GM23338 (cell line): ENCODE measurements at places on chromosomes 4 and X.
A peak's percentile ranks its signal among the peaks of the same experiment; 100 is the strongest.

- DNase-seq: no peak
Observed at GRCh38 chrX:131845201-131845600, 177.9 kb upstream of the STK26 start.

- DNase-seq: peak; percentile 3
Observed at GRCh38 chrX:56763556-56764152, 34.6 kb downstream of the NBDY start.

GRCh38 chrX:45952030-45952429, 593.2 kb downstream of the ZNF674 start:
- DNase-seq: peak; percentile 19

GRCh38 chr4:24768604-24769003, 26.8 kb upstream of the SOD3 start:
- DNase-seq: no peak

- no peak for DNase-seq
Observed at GRCh38 chrX:65195621-65196020, 219.4 kb upstream of the ZC4H2 start.

GRCh38 chr4:5650040-5650439, 58.3 kb downstream of the EVC2 start:
- no peak for DNase-seq

GRCh38 chr4:97517939-97518338, 625.3 kb downstream of the STPG2 start:
- no peak for DNase-seq

GRCh38 chr4:2754848-2755819, 1.0 kb downstream of the TNIP2 start:
- no peak for DNase-seq

- no peak for DNase-seq
Observed at GRCh38 chrX:24479924-24480323, 14.8 kb downstream of the PDK3 start.

GRCh38 chr4:3779509-3779908, 13.3 kb downstream of the ADRA2C start:
- DNase-seq: no peak

DNA sequence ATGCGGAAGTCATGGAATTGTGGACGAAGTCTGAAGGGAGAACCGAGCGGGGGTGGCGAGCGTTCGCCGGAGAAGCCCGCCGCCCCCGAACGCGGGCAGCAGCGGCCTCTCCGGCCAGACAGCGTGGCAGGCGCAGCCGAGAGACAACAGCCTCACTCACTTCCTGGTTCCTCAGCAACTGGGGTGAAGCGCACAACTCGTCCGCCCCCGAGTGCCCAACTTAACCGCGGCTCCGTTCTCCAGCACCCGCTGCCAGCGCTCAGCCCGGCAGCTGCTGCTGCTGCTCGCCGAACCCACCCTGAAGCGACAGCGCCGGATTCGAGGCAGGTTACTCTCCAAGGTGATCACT, 68.0 kb downstream of the NOCT start:
- DNase-seq: peak; percentile 66

- no peak for DNase-seq
Observed at GRCh38 chrX:40385682-40386081, 195.1 kb upstream of the ATP6AP2 start.

- DNase-seq: peak; percentile 76
Observed at GRCh38 chrX:107000013-107000515, at the start of gene MORC4. Gene MORC4 (minus strand): TSS chrX:107000212. CDS start chrX:106999969, 243 bp downstream.

GRCh38 chrX:131826572-131826971, 196.5 kb upstream of the STK26 start:
- no peak for DNase-seq

DNA sequence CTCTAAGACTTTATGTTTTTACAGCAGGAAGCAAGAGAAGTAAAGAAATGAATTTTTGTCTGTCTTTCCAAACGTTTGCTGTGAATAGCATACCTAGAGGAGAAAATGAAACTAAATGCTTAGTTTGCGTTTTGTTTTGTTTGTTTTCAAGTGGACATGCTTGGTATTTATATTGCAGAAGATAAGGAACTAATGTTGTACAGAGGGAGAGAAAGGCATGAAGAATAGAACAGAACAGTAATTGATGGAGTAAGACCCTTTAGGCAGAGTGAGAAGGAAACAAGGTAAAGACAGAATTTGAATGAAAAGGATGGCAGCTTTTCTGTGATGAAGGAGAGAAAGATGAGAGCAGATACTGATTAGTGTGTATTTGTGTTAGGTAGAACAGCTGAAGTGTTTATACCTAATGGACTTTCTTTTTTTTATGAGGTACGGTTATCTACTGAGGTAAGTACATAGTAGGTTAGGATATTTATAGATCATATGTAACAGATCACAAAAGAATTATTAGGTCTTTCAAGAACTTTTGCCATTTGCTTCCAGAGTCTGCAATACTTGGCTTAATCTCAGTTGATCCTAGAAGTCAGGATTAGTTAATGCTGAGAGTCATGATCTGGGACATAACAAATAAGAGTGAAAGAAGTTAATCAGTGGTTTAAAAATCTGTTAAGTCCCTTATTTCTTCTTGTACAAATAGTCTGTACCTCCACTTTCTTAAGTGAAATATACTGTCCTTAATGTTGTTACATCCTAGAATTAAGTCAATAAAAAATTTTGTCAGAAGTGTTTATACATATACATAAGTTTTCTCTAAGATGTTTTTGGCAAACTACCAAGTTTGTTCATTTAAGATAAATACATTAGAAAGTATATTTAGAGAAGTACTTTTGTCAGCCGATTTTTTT, 36.8 kb downstream of the FABP2 start:
- DNase-seq: no peak

- no peak for DNase-seq
Observed at GRCh38 chrX:23826216-23826615, 43.2 kb downstream of the SAT1 start.

- DNase-seq: no peak
Observed at GRCh38 chrX:13276991-13277390, 42.9 kb downstream of the ATXN3L start.

GRCh38 chrX:129006491-129006890, 516.8 kb downstream of the SMARCA1 start:
- no peak for DNase-seq

GRCh38 chr4:150078041-150078578, at the start of gene DCLK2:
Gene DCLK2 (plus strand): TSS chr4:150078445. CDS start chr4:150079028, 583 bp downstream.
- peak; percentile 73 for DNase-seq

DNA sequence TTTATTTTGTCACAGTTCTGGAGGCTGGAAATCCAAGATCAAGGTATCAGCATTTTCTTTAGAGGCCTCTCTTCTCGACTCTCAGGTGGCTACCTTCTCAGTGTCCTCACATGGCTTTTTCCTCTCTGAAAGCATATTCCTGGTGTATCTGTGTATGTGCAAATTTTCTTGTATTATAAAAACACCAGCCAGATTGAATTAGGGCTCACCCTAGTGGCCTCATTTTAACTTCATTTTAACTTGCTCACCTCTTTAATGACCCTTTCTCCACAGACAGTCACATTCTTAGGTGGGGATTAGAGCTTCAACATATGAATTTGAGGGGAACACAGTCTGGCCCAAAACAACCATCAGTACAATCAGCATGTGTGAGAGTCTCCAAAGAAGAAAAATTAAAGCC, 542.4 kb upstream of the FAM241A start:
- peak; percentile 18 for DNase-seq

GRCh38 chrX:1242891-1243402, 25.7 kb upstream of the CSF2RA start:
- DNase-seq: peak; percentile 54

- DNase-seq: no peak
Observed at GRCh38 chr4:35238793-35239192, 1005.5 kb downstream of the ARAP2 start.

DNA sequence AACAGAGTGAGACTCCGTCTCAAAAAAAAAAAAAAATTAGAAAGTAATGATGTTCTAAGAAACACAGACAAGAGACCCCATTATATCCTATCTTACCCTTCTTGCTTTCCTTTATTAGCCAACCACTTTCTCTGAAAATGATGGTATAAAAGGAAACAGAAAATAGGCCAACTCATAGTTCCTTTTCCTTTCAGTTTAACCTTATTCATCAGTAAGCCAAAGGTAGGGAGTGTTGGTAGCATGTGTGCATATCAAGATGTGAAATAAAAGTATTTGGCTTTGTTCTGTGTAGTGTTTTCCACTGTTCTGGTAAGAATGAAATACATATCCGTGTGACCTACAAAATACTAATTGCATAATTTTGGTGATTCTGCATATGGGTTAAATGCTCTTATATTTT, 266.6 kb downstream of the ZNF674 start:
- DNase-seq: no peak

DNA sequence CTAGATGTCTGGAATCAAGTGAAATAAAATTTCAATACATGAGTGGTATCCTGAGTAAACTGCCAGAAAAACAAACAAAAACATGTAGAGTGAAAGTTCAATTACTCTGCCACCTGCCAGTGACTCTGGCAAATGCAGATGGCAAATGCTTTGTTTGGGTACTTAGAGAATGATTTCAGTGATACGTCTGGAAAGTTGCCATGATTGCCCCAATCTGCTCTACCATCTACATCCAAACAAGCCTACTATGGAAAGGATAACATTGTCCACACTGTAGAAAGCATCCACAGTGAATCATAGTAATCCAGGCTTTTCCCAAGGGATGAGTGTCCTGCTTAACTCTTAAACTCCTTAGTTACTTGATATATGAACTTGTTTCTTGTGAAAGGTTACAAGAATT, 3.4 kb downstream of the SPATA4 start:
- no peak for DNase-seq

DNA sequence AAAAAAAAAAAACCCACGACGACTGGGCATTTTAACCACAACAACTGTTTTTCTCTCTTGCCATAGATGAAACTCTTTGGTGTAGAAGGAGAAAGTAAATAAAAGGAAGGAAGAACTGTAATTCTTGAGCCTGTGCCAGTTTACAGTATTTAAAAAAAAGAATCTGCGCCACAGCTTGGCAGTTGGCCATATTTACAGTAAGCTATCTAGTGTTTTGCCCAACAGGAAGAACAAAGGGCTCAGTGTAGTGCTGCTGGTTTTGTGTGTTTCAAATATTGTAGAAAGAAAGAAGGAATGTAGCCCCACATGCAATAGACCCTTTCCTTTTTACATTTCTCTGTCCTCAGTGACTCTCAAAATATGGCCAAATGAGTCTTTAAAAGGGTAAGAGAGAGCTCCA, 66.1 kb downstream of the NR3C2 start:
- no peak for DNase-seq

GRCh38 chrX:83529950-83530349, 21.9 kb downstream of the POU3F4 start:
- DNase-seq: no peak

GRCh38 chr4:8468746-8469535, 28.4 kb downstream of the TRMT44 start:
- peak; percentile 88 for DNase-seq

GRCh38 chr4:61312526-61312925, 112.4 kb downstream of the ADGRL3 start:
- no peak for DNase-seq

- no peak for DNase-seq
Observed at GRCh38 chrX:12991575-12991974, 16.7 kb downstream of the TMSB4X start.

GRCh38 chrX:18793601-18794089, 86.2 kb downstream of the PPEF1 start:
- DNase-seq: no peak

DNA sequence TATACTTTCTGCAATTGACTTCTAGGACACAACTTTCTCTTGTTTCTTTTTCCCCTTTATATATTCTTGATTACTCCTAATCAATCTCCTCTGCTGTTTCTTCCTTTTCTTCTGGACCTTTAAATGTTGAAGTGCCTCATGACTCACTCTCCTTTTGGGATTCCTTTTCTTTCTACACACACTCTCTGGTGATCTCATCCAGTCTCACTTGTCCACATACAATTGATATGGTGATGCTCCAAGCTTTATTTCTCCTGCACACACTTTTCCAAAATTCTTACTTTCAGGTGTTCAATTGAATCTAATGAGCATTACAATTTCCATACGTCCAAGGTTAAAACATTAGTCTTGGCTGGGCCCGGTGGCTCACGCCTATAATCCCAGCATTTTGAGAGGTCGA, 794.8 kb upstream of the EPHA5 start:
- DNase-seq: no peak

DNA sequence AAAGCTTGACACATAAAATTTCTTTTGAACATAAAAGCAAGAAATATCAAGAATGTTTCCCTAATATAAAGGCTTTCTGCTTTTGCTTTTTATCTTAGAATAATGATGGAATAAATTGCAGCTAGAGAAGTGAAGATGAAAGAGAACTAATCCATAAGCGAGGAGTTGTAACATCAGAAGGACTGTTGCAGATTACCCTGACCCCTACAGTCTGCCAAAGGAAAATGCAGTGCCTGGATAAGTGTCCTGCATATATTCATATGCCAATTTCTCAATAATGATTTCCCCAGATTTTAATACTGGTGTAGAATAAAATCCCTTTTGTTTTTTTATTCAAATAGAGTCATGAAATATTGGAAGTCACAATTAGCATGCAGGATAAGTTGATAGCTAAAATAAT, 115.9 kb downstream of the MAGEC2 start:
- DNase-seq: peak; percentile 17

DNA sequence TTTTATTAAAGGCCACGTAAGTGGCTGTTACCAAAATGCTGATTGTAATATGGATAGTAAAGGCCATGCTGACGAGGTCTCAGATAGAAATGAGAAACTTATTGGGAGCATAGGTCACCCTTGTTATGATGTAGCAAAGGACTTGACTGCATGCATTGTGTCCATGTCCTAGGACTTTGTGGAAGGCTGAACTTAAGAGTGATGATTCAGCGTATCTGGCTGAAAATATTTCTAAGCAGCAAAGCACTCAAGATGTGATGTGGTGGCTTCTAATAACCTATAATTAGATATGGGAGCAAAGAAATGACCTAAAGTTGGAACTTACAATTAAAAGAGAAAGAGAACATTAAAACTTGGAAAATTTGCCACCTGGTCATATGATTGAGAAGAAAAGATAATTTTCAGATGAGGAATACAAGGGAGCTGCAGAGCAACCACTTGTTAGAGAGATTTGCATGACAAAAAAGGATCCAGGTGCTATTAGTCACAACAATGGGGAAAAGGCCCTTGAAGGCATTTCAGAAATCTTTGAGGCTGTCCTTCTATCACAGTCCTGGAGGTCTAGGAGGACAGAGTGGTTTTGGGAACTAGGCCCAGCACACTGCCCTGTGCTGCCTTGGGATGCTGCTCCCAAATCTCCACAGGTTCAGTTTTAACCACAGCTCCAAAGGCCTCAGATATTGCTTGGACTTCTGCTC, 793.7 kb upstream of the LCORL start:
- DNase-seq: peak; percentile 58

- no peak for DNase-seq
Observed at GRCh38 chr4:106314960-106315359, 1.0 kb downstream of the TBCK start.
